ENCODE measurements at places on chromosomes 2 and 18. TPM values are rescaled to one million over a fixed set of nuclear protein-coding genes. Genes with fewer than 3 reads are reported as not detected.

Gene SLC5A7
- 7.0 TPM for total RNA-seq

Gene COLEC12
- total RNA-seq, result 15.8 TPM

Gene IL1RN
- total RNA-seq, result not detected

Gene SH2D6
- total RNA-seq, result not detected

GRCh38 chr2:119142824-119143223 lies 15.7 kb downstream of the C1QL2 start:
- no peak overlapping the region for H3K4me3 ChIP-seq
- no peak overlapping the region for H3K27ac ChIP-seq

GRCh38 chr2:150526006-150526405 lies 38.5 kb upstream of the RND3 start:
- no peaks in the 10 kb centered on the region for H3K36me3 ChIP-seq
- no peak overlapping the region for H3K27ac ChIP-seq
- no peak overlapping the region for H3K4me3 ChIP-seq
- H3K27me3 ChIP-seq, result no peaks in the 10 kb centered on the region

DNA sequence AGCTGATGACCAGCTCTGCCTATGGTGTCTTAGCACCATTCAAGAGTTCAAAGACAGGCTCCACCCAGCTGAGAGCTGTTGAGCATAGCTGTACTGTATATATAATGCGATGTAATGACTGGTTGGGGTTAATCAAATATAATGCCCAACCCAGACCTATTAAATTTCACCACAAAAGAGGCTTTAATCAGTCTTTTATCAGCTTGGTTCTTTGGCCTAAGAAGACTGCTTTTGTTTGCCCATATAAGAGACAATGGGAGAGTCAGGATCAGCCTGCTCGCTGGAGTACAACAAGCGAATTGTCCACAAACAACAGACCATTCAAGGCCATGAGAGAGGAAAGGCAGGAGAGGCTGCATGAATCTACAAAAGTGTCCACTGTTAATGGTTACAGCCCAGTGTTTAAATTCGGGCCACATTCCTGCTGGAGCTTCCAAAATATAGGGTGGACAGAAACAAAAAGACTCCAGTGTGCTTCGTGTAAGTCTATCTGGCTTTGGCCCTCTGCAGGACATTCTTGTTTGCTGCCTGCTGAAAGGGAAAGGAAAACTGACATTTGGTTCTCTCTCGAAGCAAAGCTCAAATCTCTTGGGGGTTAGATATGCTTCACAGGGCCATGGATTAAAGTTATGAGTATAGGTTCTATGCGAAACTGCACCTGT lies 299.0 kb upstream of the FBXO11 start:
- H3K36me3 ChIP-seq, result no peaks in the 10 kb centered on the region
- H3K27me3 ChIP-seq, result no peaks in the 10 kb centered on the region
- no peak overlapping the region for H3K4me3 ChIP-seq
- DNase-seq, result peak; percentile 58

Measured in stomach (tissue), 19 donors.